ENCODE measurements at places on chromosomes 2 and 18.

DNA sequence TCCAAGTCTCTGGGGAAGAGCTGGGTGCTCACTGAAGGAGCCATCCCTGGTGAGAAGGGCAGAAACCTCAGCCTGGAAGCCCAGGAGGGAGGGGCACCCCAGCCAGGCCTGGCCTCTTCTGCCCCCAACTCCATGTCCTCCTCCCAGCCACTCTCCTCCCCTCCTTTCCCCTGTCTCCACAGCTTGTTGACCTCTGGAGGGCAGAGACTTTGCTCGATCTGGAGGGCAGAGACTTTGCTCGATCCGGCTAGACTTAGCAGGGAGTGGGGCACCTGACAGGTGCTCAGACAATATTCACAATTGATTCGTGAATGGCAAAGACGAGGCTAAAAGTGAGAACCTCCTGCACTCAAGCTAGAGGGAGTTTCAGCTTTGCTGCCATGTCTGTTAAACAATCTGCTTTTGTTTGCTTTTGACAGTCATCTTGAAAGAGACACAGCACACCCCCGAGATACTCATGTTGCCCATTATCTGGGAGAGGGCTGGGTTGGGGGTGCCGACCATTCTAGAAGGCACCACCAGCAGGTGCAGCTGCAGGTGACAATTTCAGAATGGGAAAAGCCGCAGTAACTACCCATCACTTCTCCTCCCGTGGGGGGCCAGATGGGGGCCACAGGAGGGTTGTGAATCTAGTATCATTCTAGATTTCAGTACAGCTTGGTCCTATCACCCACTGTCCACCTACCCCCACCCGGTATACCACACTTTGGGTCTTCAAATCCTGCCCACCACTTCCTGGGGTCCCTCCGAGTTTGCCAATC lies 54.8 kb downstream of the DNMT3A start:
- no peak for DNase-seq

- DNase-seq = no peak
Observed at GRCh38 chr2:169976335-169976851, 149.1 kb downstream of the UBR3 start.

DNA sequence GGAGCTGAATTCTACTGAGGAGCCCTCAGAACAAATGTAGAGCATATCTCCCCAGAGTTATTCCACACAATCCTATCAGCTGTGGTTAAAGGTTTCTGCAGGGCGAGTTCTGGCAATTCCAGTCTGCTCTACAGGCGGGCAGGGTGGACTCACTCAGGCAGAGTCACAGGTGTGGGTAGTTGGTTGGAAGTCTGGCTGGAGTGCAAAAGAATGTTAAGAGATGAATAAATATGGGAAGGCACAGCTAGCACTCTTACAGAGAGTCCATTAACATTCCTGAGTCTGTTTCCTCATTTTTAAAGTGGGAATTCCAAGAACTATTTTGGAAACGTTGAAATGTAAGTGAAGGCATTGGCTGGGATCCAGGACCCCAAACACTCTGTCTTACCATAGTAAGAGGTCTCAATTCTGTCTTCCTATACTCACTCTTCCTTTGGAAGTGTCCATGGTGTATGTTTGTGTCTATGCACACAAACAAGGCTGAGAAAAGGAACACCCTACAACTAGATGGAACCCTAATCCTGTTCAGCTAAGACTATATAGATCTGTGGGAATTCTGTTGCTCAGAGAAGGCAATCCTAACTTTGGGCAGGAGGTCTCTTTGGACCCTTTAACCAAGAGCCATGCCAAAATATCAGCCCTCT lies 63.3 kb upstream of the AQP4 start:
- no peak for DNase-seq

DNA sequence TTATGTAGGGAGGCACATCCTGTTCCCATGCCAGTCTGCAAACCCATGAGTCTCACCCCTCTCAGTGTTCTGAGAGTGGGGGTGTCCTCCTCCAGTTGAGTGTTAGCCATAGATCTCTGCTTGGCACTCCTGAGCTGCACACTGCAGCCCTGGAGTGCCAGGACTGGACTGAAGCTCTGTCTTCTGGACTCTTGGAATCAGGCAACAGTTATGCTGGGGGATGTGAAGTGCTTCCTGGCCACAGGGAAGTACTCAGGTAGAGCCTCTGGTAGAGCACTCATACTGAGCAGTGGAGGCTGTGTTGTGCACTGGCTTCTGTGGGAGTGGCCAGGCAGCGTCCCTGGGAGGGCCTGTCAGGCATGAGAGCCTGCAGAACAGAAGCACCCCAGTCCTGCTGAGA lies 43.0 kb downstream of the SERPINB7 start:
- no peak for DNase-seq

- DNase-seq = no peak
Observed at GRCh38 chr2:97741251-97741650, 27.9 kb downstream of the ZAP70 start.

GRCh38 chr2:168726375-168726774 lies 76.1 kb upstream of the NOSTRIN start:
- DNase-seq = no peak

DNA sequence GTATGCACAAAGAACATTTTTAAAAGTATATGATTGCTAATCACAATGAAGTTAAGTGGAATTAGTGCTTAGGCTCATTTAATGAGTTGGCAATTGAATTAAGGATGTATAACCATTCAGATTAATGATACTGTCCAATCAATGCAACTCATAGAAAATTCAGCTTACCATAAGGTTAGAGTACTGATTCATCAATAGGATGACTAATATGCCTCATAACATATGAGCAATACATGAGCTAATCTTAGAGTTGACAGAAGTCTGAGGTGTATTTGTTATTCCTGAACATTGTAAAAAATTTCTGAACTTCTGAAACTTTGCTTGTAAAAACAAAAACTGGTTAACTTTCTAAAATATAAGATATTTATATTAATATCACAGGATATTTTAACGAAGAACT lies 118.3 kb upstream of the NETO1 start:
- DNase-seq = no peak

GRCh38 chr2:20575935-20576597 lies 74.8 kb downstream of the HS1BP3 start:
- no peak for DNase-seq

DNA sequence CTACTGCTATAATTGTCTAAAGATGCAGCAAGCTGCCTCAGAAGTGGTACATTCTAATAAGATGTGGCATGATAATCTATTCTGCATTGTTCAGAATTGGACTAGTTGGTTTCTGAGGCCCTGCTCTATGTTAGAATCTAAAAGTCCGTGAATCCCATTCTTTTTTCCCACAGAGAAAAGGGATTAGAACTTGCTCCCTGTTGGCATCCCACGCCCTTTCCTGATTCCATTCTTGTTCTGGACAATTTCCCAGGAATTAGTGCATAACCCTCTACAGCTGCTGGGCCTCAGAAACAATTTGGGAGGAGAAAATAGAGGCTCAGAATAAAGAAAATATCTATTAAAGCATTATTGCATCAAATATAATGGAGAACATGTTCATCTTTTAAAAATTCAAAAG lies 282.7 kb downstream of the NRXN1 start:
- no peak for DNase-seq

GRCh38 chr2:6031200-6031867 lies 339.1 kb downstream of the SOX11 start:
- no peak for DNase-seq

GRCh38 chr2:9652898-9653479 lies 22.2 kb upstream of the YWHAQ start:
- DNase-seq = no peak

GRCh38 chr2:127465258-127465657 lies 47.0 kb downstream of the PROC start:
- no peak for DNase-seq

DNA sequence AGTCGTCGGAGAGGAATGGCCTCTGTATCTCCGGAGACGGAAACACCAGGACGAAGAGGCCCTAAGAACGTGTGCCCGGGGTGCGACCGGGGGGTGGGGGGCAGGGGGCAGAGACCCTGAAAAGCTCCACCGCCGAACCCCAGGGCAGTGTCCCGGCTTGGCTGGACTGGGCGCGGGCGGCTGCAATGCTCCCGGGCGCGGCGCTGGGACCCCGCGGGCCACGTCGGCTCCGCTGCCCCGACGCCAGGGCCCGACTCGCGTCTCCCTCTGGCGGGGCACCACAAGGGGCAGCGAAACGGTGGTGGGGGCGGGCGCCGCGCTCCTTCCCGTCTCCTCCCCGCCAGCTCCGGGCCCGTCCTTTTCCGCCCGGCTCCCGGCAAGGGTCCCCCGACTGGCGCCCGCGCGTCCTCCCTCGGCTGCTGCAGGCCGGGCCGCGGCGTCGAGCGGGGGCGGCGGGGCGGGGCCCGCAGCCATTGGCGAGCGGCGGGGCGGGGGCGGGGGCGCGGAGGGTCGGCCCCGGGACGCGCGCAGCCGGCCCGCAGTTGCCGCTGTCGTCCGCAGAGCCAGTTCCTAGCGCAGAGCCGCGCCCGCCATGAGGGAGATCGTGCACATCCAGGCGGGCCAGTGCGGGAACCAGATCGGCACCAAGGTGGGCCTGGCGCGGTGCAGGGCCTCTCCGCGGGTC lies at the start of gene TUBB6:
Gene TUBB6, plus strand, starts transcription at position 541 of the 685 bp plus-strand sequence. Its CDS starts 52 bp downstream, at position 593.
- no peak for DNase-seq

DNA sequence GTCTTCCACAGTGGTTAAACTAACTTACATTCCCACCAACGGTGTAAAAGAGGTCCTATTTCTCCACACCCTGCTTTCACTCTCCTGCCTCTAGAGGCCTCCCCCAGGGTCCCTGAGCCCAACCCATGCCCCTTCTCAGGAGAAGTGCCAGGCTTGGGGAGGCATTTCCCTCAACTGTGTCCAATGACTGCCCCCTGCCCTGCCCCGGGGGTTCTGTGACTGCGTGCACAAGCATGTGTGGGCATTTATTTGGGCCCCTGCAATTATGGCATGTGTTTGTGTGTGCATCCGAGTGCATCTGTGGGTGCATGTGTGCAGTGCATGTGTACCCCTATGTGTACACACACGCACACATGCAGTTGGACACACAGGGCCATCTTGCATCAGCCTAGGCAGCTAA lies 57.3 kb downstream of the INHBB start:
- no peak for DNase-seq

DNA sequence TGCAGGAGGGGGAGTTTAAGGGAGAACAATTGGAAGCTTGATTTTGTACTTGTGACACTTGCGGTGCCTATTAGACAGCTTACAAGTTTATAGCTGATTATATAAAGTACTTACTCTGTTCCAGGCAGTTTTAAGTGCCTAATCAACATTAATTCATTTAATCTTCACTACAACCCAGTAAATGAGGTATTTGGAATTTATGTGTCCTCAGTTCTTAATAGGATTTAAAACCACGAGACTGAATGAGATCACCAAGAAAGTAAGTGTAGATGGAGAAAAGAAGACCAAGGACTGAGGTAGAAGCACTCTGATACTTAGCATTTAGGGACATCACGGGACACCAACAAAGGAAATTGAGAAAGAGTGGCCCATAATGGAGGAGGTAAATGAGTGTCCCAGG lies 49.8 kb downstream of the ZC3H15 start:
- DNase-seq = no peak

DNA sequence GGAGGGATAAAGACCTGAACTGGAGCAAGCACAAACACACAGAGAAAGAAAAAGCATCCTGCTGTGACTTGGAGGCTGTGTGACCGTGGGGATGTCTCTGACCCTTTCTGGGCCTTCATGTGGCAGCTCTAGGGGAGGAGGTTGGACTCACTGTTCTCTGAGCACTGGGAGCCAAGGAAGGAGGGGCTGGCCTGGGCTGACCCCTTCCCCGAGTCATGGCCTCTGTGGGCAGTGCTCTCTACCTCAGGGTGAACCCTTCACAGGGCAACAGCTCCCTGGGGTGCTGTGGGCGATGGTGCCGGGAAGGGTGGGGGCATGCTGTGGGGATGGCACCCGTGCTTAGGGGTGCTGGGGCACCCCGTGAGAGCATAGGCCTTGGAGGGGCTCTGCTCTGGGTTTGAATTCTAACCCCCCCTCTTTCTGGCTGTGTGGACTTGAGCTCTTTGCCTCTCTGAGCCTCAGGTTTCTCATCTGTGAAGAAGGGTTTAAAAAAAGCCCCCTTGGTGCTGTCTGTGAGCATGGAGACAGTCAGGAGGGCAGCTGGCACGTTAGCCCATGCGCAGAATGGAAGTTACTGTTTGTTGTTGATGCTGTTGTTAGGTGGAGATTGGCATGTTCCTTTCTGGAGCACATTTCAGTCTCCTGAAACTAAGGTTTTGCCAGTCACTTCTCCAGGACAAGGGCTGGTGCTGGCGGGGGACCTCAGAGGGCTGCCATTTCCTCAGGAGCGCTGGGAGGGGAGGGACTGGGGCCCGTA lies 700 bp downstream of the TOGARAM2 start:
- no peak for DNase-seq

GRCh38 chr18:65343571-65343970 lies 407.2 kb upstream of the CDH7 start:
- DNase-seq = no peak

- no peak for DNase-seq
Observed at GRCh38 chr2:183024339-183025095, 13.7 kb downstream of the NCKAP1 start.

DNA sequence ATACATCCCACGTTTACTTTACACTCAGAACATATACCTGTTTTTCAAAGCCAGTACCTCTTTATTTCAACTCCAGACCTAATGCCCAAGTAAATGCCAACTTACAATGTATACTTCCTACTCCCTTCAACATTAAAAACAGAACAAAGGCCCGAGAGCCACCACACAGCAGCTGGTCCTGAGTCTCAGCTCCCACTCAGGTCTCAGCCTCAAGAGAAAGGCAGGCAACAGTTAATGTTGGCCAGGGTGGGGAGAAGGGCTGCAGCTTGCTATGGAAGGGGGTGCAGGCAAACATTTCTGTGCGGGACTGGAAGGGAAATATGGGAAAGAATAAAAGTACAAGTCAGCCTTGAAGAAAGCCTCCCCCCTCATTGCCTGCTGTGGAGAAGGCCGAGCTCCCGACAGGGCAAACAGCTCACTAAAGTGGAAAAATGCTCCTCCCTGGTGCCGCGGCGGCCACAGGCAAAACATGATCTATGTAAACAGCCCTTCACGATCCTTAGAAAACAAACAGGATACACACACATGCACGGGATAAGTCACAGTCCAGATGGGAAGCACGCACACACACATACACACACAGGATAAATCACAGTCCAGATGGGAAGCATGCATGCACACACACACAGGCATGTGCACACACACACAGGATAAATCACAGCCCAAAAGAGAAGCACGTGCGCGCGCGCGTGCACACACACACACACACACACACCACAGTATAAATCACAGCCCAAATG lies 67.4 kb downstream of the ADNP2 start:
- peak; percentile 39 for DNase-seq

- no peak for DNase-seq
Observed at GRCh38 chr2:196681510-196681909, 42.0 kb downstream of the CCDC150 start.

GRCh38 chr2:100405403-100406119 lies 11.9 kb downstream of the CHST10 start:
- no peak for DNase-seq

GRCh38 chr18:45751766-45752165 lies 27.8 kb downstream of the SLC14A1 start:
- DNase-seq = no peak

Measured in LNCaP clone FGC (cell line).